Memory B cell (primary cell): ENCODE measurements at places on chromosomes 11 and 22.

- H3K27ac ChIP-seq: no peak overlapping the region
- peaks cover 5% of the 10 kb centered on the region for H3K27me3 ChIP-seq
- DNase-seq: no peak
- no peak overlapping the region for H3K4me3 ChIP-seq
These were observed 2.9 kb downstream of the PATE3 start for GRCh38 chr11:125790825-125791224.

- H3K27ac ChIP-seq: no peak overlapping the region
- H3K27me3 ChIP-seq: no peaks in the 10 kb centered on the region
- DNase-seq: no peak
- H3K4me3 ChIP-seq: no peak overlapping the region
- peaks cover 23% of the 10 kb centered on the region for H3K4me1 ChIP-seq
These were observed 5.0 kb upstream of the PDE3B start for GRCh38 chr11:14638561-14638960.

DNA sequence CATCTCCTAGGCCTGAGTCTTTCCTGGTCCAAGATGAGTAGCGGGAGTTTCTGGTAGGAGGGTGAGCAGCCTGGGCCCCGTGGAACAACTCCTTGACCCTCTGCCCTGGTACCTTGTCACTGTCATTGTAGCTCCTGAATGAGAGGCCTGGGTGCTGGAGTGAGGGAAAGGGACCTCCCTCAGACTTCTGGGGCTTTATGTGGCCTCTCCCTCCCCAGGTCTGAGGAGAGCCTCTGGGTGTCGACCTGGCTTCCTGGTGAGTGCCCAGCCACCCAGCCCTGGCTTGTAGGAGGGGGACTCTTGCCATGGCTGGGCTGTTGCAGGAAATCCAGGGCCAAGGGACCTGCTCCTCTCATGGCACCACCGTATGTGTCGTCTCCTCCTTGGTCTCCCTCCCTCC is 3.9 kb downstream of the P2RY2 start:
- DNase-seq: no peak
- H3K27ac ChIP-seq: no peak overlapping the region
- peaks cover 5% of the 10 kb centered on the region for H3K27me3 ChIP-seq
- H3K4me1 ChIP-seq: peaks cover 3% of the 10 kb centered on the region
- H3K36me3 ChIP-seq: no peaks in the 10 kb centered on the region
- no peak overlapping the region for H3K4me3 ChIP-seq

GRCh38 chr11:18611196-18611595 is 11.6 kb downstream of the MISFA start:
- H3K27ac ChIP-seq: no peak overlapping the region
- H3K27me3 ChIP-seq: no peaks in the 10 kb centered on the region
- peaks cover 29% of the 10 kb centered on the region for H3K36me3 ChIP-seq
- H3K4me3 ChIP-seq: no peak overlapping the region
- peaks cover 5% of the 10 kb centered on the region for H3K4me1 ChIP-seq

DNA sequence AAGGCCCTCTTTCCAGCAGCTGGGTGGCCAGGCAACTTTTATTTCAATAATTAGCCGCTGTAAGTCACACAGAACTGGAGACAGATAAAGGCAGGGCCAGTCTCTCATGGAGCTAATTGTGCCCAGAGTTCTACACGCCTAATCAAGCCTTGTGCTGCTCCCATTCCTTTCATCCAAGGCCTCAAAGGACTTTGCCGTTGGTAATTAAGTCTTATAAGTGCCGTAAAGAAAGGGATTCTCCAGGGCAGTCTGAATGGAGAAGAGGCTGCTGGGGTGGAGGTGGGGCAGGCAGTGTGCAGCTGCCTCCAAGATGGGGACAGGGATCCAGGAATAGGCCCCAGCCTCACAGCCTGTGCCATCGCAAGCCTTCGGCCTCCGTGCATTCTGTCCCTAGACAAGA is 357.9 kb downstream of the TENM4 start:
- H3K27ac ChIP-seq: no peak overlapping the region
- no peak overlapping the region for H3K4me3 ChIP-seq
- H3K4me1 ChIP-seq: no peaks in the 10 kb centered on the region
- no peaks in the 10 kb centered on the region for H3K36me3 ChIP-seq
- DNase-seq: no peak
- H3K27me3 ChIP-seq: peaks cover 2% of the 10 kb centered on the region

- no peak overlapping the region for H3K27ac ChIP-seq
- H3K4me1 ChIP-seq: no peaks in the 10 kb centered on the region
- H3K36me3 ChIP-seq: no peaks in the 10 kb centered on the region
- H3K27me3 ChIP-seq: no peaks in the 10 kb centered on the region
These were observed 97.7 kb downstream of the ABTB2 start for GRCh38 chr11:34260072-34260575.
